Activated CD4-positive, CD25-positive, alpha-beta regulatory T cell (primary cell): ENCODE measurements at places on chromosomes 7 and 10.

- no peak for DNase-seq
These were observed 360.3 kb upstream of the C7orf33 start for GRCh38 chr7:148230296-148230695.

DNA sequence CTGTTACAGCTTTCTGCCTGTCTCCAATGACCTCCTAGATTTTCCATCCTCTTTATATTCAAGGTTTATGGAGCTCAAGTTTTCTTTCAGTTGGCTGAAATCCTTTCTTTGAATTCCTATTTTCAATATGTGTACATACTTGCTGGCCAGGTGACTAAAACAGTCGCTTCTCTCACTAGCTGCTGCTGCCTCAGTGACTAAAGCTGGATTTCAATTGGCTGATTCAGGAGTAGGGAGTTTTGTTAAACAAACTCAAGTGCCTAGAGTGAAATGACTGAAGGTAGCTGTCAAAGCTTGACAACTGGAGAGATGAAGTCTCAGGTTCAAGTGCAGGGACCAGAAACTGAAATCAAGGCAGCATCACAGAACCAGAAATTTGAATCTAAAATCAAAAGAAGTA lies 6.7 kb upstream of the POLR1F start:
- DNase-seq: no peak

GRCh38 chr7:63925626-63926460 lies 72.8 kb upstream of the ZNF722 start:
- DNase-seq: peak; percentile 73

DNA sequence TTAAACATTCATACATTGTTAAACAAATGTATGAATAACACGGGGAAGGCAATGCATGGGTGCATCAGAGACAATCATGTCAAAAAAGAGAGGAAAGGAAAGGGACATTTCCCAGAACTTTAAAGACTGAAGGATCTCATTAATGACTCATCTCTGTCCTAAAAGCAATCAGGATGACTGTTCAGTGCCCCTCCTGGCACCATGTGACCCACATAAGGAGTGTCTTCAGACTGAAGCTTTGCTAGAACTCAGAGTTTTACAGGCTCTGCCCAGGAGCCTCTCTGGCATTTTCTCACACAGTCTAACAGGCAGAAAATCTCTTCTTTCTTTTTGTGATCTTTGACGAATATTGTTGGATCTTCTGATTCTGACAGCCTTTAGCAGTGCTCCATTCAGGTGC lies 315.3 kb downstream of the OTUD1 start:
- DNase-seq: no peak

GRCh38 chr7:135684699-135685098 lies 22.4 kb downstream of the STMP1 start:
- no peak for DNase-seq

GRCh38 chr7:44307301-44307900 lies 18.0 kb downstream of the CAMK2B start:
- DNase-seq: no peak

- DNase-seq: no peak
These were observed 41.6 kb upstream of the GTF2IRD1 start for GRCh38 chr7:74412056-74412455.

- no peak for DNase-seq
These were observed 101.7 kb downstream of the HOXA1 start for GRCh38 chr7:26993816-26994810.

- no peak for DNase-seq
These were observed 2.5 kb downstream of the HOXA4 start for GRCh38 chr7:27128034-27128433.

GRCh38 chr10:80540981-80541750 lies 3.5 kb downstream of the SH2D4B start:
- no peak for DNase-seq

DNA sequence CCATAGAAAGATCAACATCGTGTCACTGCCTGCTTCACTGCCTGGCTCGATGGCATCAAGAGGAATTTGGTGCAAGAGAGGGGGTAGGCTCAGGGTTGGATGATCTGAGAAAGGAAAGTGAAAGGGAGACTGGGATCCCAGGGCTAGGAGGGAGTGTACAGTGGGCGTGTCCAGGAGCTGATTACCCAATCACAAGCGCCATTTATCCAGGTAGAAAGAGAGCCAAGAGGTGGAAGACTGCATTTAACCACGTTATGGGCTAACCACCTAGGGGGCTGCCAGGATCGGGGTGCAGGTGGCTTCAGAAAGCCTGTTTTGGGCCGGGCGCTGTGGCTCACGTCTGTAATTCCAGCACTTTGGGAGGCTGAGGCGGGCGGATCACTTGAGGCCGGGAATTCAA lies 10.3 kb downstream of the PODXL start:
- no peak for DNase-seq

- no peak for DNase-seq
These were observed 64.6 kb downstream of the MKI67 start for GRCh38 chr10:128061306-128062300.

- DNase-seq: no peak
These were observed 7.1 kb upstream of the EMX2 start for GRCh38 chr10:117535298-117536071.

GRCh38 chr7:23115991-23116390 lies 10.4 kb downstream of the KLHL7 start:
- DNase-seq: no peak

DNA sequence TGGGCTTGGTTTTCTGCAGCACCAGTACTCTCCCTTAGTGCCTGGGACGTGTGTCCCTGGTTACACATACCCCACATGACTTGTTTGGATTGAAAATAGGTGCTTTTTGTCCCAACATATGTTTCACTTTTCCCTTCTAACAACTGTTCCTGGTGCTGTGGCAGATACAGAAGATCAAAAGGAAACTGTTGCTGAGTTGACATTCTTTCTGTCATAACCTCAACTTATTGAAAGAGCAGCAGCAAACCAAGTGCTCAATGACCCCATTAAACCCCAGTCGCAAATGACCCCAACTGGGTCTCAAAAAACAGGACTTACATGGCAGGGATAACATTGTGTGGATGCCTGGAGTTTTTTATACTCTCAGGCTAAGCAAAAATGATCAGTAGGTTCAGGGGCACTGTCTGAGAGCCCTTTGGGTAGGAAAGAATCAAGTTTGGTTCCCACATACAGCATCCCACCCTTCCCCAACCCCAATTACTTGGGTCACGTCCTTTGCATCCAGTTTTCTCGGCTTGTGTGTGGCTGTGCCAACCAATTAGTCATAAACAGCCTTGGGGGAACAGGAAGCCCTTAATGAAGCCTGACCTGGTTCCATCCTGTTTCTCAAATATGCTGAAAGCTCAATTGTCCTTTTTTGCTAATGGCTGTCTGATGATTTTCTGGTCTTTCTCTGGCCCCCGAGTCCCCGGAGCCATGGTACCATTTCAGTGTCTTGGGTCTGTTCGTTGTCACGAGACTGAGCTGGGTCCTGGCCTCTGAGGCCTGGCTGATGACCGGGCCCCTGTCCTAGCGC lies 4.9 kb downstream of the HKDC1 start:
- DNase-seq: no peak

- peak; percentile 4 for DNase-seq
These were observed 128.5 kb downstream of the WDR11 start for GRCh38 chr10:120979435-120980278.

DNA sequence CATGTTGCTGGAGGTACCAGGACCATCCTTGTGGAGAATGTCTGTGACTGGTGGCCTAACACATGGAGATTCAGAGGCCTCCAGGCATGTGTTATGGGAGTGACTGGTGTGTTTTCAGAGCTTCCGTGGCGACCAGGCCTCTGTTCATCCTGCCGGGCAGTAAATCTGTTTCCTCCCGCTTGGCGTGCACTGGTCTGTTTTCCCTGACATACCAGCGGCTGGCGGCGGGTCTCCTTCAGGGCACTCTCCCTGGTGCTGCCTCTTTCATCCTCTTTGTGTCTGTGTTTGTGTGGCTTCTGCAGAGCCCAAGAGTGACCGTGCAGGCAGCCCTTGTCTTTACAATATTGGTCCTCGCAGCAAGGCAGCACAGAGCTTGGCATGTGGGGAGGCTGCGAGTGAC lies 385.1 kb upstream of the MKI67 start:
- DNase-seq: no peak

DNA sequence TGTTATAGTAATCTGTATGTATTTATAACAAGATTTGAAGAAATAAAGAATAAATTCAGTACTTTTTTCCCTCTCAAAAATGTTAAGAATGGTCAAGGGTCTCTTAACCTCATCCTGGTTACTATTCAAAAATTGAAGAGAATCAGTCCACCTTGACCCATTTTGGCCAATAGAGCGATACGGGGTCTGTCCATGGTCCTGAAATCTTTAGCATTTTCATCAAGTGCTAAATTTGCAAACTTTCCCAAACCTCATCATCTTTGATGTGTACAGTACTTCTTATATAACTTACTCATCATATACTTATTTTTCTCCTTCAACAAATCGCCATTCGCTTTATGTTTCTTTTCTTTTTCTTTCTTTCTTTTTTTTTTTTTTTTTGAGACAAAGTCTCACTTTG lies 23.6 kb downstream of the TMEM178B start:
- DNase-seq: no peak

DNA sequence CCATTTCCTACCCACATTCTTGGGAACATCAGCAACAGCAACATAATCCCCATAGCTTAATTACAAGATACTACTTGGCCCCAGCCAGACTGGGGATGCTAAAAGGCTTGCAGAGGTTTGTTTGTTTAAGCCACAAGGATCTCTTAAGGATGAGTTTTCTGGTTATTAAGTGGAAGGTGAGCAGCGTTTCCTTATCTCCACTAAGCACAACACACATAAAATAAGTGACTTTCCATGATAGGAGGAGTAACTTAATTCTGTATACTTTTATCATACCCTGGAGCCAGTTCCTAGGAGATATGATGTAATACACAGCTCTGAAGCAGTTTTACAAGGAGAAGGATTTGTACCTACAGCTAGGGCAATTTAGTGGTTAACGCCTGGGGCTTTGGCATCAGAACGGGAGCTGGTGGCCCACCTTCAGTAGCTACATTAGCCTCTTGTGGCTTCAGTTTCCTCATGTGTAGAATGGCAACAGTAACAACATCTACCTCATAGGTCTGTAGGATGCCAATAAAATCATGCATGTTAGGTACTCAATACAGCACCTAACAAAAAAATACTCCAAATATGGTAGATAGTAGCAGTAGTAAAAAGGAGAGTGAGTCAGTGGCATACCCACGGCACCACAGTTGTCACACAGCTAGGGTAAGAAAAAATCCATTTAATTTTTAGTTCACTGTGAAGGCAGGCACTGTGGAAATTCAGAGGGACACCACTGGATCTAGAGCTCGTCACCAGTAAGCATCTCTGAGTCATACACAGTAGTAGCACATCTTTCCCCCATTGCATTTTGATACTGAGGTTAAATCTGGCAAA lies 55.2 kb downstream of the DOCK4 start:
- DNase-seq: no peak

GRCh38 chr10:61319386-61320256 lies 133.6 kb downstream of the TMEM26 start:
- no peak for DNase-seq

- no peak for DNase-seq
These were observed 210.9 kb downstream of the DGKB start for GRCh38 chr7:14691597-14692203.

DNA sequence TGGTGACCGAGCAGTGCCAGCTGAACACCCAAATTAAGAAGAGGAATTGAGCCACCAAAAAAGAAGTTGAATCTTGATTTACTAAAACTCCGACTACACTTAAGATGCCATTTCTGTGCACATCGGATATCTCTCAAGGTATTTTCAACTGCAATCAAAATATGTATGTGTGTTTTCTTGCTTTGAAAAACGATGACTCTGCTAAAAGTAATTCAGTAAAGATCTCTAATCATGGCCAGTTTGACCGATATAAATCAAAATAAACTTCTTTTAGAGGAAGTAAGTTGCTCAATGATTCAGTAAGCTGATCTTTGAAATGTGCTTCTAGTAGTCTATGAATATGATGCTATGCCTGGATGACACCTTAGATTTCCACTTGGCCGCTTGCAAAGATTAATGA lies 453.5 kb upstream of the TPK1 start:
- no peak for DNase-seq

DNA sequence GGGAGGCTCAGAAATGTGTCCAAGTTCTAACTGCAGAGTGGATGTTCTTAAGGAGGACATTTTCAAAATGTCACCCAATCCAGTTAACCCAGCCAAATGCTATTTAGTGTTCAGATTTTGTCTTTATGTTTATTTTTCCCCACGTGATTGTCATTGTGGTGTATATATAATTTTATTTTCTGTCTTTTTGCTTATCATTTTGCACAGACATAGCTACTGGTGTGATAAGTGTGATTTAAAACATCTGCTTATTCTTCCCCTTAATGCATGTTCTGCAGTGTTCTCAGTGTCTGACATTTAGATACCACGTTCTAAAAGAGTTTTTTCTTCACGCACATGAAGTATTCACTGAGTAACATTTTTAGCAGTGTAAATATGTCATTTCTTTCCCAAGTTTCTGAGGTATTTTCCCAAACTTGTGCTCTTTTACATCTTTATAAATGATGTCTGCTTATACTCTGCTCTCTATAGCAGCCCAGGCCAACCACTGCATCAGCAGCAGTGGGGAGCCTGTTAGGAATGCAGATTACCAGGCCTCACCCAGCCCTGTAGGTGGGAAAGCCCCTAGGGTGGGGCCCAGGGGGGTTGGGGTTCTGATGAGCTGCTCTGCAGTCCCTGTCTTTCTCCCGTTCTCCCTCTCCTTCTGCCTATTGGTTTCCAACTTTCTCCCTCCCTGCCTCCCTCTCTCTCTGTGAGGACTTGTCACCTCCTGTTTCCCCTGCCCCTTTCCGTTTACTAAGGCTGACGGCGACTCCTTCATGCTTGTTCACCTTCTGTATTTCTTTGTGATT lies 20.8 kb downstream of the ADCY1 start:
- DNase-seq: no peak

DNA sequence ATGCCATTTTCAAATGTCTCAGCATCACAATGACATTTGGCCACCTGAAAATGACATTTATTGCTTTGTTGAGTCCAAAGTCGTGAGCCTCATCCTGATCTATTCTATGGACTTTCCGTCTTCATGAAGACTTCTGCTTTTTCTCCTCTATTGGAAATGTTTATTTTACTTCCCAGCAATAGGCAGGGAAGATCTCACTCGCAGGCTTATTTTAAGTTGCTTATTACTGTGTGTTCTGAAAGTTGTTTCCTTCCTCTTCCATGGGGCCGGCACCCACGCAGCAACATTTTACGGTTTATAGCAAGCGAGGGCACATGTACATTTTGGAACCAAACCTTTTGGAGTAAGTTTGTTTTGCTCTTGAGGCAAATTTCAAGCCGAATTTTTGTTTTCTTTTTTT lies 221.0 kb upstream of the KLF6 start:
- no peak for DNase-seq

- DNase-seq: no peak
These were observed 25.5 kb downstream of the VOPP1 start for GRCh38 chr7:55546814-55547213.
